ENCODE measurements at places on chromosomes 6 and 20. TPM values are rescaled to one million over a fixed set of nuclear protein-coding genes. Genes with fewer than 3 reads are reported as not detected.

SRC gene
- total RNA-seq = 28.8 TPM

KIAA1755 gene
- total RNA-seq = not detected

MCM8 gene
- total RNA-seq = 31.9 TPM

GRCh38 chr20:54995553-54995952 is 520.2 kb downstream of the DOK5 start:
- no peak for DNase-seq

DNA sequence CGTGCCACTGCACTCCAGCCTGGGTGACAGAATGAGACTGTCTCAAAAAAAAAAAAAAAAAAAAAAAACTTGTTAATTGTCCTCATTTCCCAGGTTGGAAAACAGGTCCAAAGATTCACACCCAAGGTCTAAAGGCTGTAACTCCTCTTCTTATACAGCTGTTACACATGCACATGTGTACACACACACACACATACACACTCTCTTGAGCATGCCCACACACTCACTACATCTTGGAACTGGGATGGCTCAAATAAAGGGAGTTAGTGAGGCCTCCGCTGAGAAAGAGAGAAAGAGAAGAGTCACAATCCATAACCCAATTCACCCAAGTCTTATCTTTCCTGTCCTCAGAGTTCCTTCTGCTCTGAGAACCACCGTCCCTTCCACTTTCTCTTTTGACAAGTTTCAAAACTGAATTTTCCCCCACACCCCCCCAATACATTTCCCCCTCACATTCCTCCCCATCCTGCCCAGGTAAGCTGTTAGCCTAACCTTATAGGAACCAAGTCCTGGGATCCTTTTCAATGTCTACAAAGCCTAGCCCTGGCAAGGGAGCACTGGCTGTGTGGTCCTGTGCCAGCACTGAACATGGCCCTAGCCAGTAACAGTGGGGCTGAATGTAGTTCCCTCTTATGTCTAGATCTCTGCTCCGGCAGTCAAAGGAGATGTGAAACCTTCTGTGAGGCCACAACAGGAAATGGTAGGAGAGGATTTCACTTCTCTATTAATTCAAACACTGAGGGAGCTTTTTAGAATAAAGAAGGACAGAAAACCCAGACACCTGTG is 3.2 kb upstream of the HLA-DMB start:
- DNase-seq = no peak

- DNase-seq = no peak
Measured at GRCh38 chr6:88572449-88573139, 390.8 kb downstream of the RNGTT start.

- no peak for DNase-seq
Measured at GRCh38 chr20:14764511-14765369, 427.3 kb upstream of the FLRT3 start.

- no peak for DNase-seq
Measured at GRCh38 chr6:135226537-135226936, 45.4 kb downstream of the MYB start.

DNA sequence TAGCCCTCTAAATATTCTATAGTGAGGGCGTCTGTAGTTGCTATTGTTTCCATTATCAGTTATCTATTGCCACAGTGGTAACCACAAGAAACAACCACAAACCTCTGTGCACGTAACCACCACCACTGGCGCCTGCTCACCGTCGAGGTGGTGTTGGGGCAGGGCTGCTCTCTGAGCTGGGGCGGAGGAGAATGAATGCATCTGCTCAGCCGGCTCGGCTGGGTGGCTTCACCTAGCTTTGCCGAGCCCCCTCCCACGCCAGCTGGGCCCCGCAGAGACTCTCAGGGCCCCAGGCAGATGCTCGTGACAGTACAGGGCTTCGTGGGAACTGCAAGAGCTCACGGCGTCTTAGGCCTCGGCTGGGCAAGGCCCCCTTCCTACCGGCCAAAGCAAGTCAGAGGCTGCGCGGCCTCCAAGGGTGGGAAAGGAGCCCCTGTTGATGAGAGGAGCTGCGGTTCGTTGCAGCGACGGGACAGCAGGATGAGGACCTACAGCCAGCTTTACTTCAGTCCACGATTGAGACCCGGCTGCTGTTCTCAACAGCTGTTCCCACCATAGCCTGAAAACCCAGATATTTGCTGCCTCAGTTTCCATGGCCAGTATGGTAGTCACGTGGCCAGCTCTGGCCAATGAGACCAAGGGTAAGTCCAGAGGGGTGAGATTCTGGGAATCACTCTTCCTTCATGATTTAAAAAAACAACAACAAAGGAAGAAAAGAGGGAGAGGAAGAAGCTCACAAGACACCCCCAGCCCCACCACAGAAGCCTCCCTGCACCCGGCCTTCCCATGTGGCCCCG is 120.2 kb upstream of the AFDN start:
- no peak for DNase-seq

DNA sequence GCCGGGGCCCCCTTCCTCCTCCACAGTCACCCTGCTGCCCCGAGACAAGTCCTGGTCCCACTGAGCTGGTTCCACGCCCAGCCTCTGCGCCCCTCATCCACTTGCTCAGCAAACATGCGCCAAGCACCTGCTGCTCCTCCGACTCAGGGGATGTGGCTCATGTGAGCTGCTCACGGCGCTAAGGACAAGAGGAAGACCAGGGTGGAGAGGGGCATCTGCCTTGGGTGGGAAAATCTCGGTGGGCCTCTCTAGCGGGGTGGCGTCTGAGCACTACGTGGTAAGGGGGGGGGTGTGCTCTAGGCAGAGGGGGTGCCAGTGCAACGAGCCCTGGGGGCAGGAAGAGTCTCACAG is 4.5 kb downstream of the LAMA5 start:
- DNase-seq = no peak
